Hippocampal formation (tissue), 2 donors: ENCODE measurements at places on chromosomes 13 and 19.

DNA sequence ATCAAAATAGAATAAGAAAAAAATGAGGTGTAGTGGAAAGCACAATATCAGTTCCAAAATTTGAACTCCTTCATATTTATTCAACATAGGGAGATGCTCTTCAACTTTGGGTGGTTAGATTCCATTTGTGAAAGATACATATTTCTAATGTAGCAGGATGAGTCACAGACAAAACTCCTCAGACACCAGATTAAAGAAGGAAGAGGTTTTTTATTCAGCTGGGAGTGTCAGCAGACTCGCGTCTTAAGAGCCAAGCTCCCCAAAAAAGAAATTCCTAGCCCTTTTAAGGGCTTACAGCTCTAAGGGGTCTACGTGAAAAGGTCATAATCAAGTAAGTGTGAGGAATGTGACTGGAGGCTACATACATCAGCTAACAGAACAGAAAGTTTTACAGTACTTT is 6.8 kb upstream of the ZNF765 start:
- no peak for DNase-seq

GRCh38 chr13:64480672-64481071 is 2749.5 kb downstream of the PCDH9 start:
- DNase-seq, result no peak

DNA sequence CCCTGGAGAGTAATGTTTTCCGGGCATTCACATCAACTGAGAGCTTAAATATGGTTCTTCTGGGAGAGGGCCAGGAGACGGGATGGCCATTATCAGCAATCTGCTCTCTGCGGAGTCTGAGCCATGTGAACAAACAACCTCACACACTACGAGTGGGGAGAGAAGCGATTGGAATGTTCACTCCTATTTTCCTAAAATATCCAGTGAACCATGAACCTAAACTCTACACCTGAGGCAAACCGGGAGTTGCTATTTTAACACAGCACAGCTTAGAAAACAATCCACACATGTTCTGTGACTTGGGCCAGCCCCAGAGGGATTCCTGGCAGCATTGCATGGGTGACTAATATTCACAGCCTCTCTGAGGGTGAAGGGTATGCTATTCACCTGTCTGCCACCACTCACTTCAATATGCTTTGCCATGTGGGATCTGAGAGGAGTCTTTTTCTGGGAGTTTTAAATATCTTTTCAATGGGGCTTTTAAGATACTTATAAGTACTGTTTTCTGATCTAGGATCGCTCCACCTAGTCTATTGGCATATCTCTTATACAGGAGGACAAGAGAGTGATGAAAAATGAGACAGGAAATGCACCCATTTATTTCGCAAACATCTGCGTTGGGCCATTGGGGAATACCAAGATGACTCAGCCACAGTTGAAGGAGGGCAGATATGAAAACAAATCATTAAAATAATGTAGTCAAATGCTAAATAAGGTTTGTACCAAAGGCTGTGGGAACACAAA is 72.6 kb upstream of the SERP2 start:
- DNase-seq, result no peak

DNA sequence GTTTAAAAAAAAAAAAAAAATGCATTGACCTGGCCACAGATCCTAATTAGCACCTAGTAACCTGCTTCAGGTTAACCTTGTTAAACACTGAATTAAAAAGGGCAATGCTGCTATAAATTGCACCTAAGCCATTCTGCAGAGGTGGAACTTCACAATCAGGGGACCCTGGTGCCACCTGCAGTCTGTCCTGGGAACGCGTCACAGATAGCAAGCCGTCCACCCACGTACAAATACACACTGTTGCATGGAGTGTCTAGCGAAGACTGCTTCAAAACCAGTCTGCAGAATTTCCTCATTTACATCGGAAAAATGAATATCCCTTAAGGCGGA is 169.3 kb downstream of the COL4A1 start:
- DNase-seq, result no peak

- DNase-seq, result no peak
Measured at GRCh38 chr13:29578300-29579085, 17.0 kb downstream of the SLC7A1 start.

GRCh38 chr13:73303851-73304250 is 245.0 kb downstream of the KLF5 start:
- DNase-seq, result no peak

GRCh38 chr13:30388406-30389283 is 33.6 kb upstream of the UBE2L5 start:
- DNase-seq, result no peak

- no peak for DNase-seq
Measured at GRCh38 chr13:109862627-109863026, 76.2 kb upstream of the IRS2 start.

GRCh38 chr19:30128211-30128610 is 186.2 kb downstream of the URI1 start:
- DNase-seq, result no peak

GRCh38 chr13:33015791-33016323 is 366 bp upstream of the KL start:
- no peak for DNase-seq

- DNase-seq, result peak; percentile 52
Measured at GRCh38 chr19:6476155-6476895, 5.3 kb downstream of the DENND1C start.

GRCh38 chr19:15138427-15138826 is 31.2 kb downstream of the SYDE1 start:
- DNase-seq, result no peak

DNA sequence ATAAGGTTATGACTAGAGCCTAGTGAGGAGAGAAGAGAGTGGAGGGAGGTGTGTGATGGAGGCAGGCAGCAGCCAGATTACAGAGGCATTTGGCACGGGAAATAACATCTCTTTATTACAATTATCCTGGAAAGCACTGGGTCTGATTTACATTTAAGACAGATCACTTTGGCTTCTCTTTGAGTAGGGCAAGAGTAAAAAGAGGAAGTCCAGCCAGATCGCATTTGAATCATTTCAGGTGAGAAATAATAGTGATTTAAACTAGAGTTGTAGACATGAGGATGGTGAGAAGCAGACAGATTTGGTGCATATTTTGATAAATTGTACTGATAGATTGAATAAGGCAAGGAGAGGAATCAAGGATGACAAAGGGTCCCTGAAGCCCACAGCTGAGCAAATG is 9.6 kb upstream of the SACS start:
- no peak for DNase-seq

GRCh38 chr13:50599046-50599445 is 244.4 kb downstream of the DLEU7 start:
- no peak for DNase-seq

GRCh38 chr13:45492538-45492937 is 27.8 kb downstream of the COG3 start:
- no peak for DNase-seq

DNA sequence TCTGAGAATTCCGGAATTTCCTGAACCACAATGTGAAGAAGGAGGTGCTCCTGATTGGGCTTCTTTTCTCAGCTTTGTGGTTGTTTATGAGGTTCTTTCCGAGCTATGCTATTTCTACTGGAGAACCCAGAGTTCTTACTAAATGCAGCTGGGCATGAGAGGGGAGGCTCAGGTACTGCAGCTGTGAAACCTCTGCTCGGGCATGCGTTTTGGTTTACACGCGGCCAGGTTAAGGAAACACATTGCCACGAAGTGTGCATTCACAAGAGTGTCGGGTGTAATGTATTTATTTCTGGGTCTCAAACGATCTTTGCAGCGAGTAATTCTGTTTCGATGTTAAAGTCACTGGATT is 661 bp upstream of the MIR17HG start:
- DNase-seq, result peak; percentile 41

- DNase-seq, result no peak
Measured at GRCh38 chr13:52711286-52711685, 28.3 kb downstream of the CNMD start.

- DNase-seq, result no peak
Measured at GRCh38 chr19:35756377-35757230, at the start of gene HSPB6. TSS of gene HSPB6 (minus strand) at chr19:35757029. CDS start at chr19:35757008, 21 bp downstream.

GRCh38 chr19:54959840-54960239 is 6.3 kb upstream of the NLRP2 start:
- DNase-seq, result no peak

- DNase-seq, result no peak
Measured at GRCh38 chr13:33934343-33934742, 116.4 kb downstream of the RFC3 start.

GRCh38 chr19:34686455-34686854 is 9.0 kb downstream of the ZNF302 start:
- DNase-seq, result no peak

DNA sequence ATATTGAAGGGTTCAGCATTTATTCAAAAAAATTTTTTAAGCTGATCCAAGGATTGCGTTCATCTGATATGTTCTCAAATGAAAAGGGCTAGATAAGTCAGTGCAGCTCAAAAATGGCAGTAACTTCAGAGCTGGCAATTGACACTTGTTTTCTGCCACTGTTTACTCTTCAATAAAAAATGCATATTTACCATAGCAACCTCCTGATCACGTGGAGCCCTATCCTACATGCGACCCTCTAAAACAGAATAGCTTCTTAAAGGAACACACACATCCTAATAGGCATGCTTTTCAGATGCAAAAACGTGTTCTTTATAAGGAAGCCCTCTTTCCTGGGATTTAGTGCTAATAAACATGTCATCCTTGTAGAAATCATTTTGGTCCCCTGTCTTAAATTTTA is 150.2 kb downstream of the ZNF536 start:
- DNase-seq, result no peak

GRCh38 chr19:14059093-14059480 is 2.8 kb downstream of the PALM3 start:
- DNase-seq, result no peak

- no peak for DNase-seq
Measured at GRCh38 chr13:33849211-33849610, 31.3 kb downstream of the RFC3 start.

- no peak for DNase-seq
Measured at GRCh38 chr13:44249431-44249836, 124.2 kb upstream of the SERP2 start.

GRCh38 chr13:67143544-67144115 is 86.5 kb downstream of the PCDH9 start:
- no peak for DNase-seq

- no peak for DNase-seq
Measured at GRCh38 chr13:39054112-39054511, 15.9 kb downstream of the NHLRC3 start.

GRCh38 chr19:56504581-56504980 is 3.1 kb upstream of the ZNF471 start:
- DNase-seq, result no peak

DNA sequence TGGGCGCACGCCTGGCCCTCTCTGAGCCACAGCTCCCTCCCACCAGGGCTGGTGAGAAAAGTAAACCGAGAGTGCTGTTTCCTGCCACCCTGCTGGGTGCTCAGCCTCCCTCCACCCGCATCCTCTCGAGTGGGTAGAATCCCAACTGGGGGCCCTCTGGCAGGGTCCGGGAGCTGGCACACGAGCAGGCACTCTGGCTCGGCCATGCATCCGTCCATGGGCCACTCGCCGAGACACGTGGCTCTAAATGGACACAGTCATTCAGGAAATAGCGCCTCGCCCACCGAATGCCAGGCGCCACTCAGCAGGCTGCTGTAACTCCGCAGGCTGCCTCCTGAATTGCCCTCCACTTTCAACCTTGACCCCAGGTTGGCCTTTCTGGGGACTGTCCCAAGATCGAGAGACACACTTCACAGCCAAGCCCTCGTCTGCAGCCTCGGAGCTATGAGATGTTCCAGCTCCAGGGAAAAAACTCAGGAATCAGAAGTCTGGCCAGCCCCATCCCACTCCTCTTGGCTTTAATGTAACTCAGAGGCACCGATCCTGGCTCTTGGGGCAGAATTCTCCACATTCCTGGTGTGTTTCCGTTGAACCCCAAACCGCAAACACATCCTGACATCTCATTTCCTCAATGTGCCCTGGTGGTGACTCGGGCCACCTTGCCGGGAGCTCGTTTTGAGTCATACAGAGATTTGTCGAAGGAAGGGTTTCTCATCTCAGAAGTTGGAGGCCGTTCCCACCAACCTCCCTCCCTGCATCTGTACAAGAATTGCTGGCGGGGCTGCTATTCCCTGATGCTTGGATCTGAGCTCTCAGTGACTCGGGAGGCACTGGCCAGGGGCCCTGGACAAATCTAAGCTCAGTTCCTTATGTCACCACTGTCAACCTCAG is 14.1 kb downstream of the KLF2 start:
- no peak for DNase-seq

DNA sequence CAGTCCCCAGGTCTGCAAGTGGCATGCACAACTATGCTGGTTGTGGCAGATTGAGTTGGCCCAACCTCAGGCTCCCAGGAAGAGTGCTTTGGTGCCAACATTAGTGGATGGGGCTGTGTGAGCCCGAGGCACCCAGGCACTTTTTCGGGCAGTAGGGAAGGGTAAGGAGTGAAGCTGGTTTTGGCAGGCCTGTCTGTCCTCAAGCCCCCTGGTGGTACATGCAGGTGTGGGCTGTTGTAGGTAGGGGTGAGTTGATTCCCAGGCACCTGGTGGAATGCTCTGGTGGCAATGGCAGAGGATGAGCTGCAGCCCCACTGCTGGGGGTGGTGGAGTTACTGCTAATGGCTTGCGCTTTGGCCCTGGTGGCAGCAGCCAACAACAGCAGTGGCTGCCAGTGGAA is 723.7 kb upstream of the SLITRK1 start:
- DNase-seq, result no peak

DNA sequence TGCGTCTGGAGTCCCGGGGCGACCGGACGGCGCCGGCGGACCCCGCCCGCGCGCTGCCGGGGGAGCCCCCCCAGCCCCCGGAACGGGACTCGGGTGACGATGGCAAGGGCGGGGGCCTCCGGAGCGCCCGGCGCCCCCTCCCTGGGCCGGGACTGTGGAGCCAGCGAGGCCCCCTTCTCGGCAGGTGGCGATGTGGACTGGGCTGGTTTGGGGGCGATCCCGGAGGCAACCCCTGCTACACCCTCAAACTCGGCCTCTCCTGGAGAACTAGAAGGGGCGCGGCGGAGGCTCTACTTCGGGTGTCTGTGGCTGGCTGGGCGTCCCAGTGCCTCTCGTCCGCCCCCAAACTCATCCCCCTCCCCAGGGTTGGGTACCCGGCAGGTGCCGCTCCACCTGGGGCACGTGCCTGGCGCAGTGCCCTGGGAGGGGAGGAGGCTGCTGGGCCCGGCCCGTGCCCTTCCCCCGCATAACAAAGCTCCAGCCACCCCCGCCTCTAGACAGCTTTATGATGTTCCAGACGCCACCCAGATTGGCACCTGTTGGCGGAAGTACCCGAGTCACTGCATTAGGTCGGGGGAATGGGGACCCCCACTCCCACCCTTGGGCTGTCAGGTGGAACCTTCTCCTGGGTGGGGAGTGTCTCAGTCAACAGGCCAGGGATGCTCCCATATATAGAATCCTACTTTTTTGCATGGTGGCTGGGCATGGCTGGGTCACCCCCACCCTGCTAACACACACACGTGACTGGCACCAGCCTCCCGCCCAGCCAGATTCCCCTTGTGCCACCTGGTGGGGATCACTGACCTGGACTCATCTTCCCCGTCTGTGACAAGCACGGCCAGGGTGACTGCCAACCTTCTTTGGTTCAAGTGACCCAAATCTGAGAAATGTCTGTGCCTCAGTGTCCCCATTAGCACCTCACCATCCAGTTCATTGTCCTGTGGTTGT is 722 bp downstream of the PKN1 start:
- no peak for DNase-seq

DNA sequence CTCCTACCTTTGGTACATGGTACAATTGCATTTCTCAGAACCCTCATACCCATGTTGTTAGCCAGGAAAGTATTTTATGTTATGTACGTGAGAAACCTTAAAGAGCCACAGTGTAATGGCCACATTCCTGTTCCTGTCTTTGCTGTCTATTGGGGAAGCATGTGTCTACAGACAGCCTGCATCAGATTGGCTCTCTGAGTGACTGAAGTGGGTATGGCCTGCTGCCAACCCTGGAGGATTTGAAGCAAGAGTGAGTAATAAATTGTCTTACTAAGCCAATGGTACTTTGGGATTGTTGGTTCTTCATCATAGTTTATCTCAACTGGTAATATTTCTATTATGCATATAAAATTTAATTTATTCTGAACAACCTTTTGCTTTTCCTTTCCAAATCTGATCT is 574.1 kb downstream of the LMO7 start:
- DNase-seq, result no peak
